ENCODE measurements at places on chromosomes 5 and 9.

DNA sequence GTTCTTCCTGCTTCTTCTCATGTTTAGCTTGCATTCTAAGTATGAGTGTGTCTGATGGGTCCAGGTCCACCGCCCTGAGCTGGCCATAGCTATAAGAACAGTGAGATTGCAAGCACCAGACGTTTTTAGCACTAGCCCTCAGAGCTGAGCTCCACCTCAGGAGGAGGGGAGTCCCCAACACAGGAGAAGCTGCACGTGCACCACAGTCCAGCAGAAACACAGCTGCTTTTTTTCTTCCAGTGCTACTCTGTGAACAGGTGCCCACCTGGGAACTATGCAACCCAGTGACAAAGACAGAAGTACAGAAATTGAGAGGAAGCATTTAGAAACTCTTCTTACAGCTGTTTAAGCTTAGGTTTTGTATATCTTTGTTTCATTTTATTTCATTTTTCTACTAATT is 299.4 kb downstream of the MARCHF11 start:
- no peak for DNase-seq

DNA sequence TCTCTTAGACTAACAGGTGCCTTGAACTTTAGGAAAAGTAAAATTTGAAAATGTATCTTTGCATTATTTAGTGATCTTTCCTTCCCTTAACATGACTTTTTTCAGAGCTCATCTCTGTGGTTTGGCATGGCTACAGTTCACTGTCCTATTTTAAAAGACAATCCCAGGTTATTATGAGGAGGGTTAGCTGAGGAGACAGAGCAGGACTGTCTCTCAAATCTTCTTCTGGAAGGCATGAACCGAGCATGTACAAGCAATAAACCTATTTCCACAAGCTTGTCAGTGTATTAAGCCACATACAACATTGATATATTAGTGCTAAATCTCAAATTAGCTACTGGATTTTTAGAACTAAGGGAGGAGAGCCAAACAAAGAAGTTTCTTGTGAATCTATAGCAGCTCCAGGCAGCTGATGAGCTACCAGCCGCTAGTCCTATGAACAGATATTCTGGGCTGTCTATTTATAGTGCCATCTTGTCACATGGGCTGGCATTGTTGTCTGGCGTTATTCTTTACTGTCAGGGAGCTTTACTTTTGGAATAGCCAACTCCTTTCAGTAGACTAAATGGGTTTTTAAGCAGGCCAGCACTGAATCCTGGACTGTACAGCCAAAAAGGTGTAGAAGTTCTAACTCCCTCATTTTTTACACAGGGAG is 171.2 kb upstream of the ACTBL2 start:
- no peak for DNase-seq

DNA sequence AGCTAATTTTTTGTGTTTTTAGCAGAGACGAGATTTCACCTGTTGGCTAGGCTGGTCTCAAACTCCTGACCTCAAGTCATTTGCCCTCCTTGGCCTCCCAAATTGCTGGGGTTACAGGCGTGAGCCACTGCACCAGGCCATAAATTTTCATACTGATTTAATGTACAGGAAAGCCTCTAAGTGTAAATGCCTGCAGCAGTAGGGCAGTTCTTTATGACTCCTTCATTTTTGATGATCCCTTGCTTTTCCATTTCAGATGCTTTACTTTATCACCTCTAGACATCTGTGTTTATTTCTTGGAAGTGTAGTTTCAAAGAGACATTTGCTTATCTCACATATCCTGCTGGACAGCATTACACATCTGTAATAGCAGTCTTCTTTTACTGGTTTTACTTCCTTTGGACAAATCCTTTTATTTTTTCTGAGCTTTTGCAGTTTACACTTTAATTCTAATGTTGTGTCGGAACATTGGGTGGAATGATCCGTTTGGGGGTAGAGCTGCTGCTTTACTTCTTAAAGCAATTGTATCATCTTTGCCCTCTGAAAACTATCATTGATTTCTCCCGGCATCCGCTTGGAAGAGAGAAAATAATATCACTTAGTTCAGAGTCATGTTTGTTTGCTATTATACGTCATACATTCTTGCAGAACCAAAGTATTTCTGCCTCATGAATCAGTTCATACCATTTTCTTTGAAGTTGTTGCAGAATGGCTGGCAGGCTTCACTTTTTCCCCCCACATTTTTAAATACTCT is 36.0 kb downstream of the SCGB3A1 start:
- no peak for DNase-seq

- no peak for DNase-seq
Measured at GRCh38 chr5:133232911-133233310, 181.1 kb downstream of the HSPA4 start.

GRCh38 chr9:130768265-130768664 is 66.8 kb upstream of the ABL1 start:
- DNase-seq = no peak

All from activated CD8-positive, alpha-beta memory T cell treated with anti-CD3 and anti-CD28 coated beads, Interleukin-2, amount 50 U/mL, for 48 hours (primary cell).